ENCODE measurements at places on chromosomes 2 and 18.

GRCh38 chr2:128260239-128261138, 58.2 kb downstream of the HS6ST1 start:
- no peak for DNase-seq

DNA sequence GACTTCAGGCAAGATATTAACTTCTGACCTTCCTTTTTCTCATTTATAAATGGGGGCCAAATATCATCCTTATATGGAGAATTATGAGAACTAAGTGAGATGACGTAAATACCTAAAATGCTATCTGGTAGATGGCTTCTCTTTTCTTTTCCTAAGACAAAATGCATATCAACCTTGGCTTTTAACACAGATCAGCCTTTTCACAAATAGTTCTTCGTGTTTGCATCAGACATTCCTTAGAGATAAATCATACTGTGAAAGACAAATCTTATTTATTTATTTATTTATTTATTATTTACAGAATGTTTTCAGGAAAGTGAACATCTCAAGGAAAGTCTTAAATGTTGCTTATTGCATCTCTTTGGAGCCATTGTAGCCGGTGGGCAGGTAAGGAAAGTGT, 62.8 kb downstream of the NBEAL1 start:
- DNase-seq = no peak

- DNase-seq = no peak
Measured at GRCh38 chr2:157061799-157062198, 195.7 kb upstream of the GALNT5 start.

DNA sequence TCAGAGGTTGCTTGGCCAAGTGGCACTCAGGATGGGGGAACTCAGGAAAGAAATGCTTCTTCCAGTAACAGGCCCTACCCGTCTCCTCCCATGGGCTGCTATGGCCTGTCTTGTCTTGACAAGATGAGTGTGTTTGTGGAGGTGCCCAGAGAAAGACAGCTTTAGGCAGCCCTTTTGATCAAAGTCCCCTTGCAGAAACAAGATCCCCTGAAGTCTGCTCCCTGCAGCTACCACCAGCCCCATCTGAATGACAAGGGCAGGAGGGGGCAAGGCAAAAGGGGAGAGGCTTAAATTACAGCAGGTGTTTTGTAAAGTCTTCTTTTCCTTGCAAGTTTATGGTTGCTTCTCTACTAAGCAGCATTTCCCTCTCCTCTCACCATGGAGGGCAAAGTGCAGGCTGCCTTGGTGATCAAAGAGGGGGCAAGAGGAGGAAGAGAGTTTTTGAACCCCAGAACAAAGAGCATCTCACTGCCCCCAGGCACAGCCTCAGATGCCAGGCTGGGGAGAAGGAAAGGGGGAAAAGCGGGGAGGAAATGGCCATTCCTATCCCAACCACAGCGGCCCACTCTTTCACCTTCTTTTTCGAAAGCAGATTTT, 6.7 kb downstream of the EVA1A start:
- DNase-seq = no peak

DNA sequence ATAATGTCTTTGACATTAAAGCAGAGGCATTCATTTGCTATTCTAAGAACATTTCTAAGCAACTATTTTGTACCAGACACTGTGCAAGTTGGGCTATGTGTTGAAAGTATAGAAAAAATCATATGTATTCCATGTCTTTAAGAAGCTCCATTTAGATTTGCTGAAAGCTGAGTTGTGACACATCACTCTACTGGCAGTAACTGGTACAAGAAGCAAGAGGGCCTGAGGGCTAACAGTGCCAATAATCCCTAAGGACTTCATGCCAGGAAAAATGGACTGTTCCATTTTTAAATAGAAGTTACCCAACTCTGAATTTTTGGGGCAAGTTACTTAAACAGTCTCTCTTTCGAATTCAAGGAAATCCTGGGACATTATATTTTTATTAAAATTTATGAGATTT, 178.7 kb downstream of the SRBD1 start:
- DNase-seq = no peak

- no peak for DNase-seq
Measured at GRCh38 chr18:74425876-74426275, 31.2 kb downstream of the DIPK1C start.

DNA sequence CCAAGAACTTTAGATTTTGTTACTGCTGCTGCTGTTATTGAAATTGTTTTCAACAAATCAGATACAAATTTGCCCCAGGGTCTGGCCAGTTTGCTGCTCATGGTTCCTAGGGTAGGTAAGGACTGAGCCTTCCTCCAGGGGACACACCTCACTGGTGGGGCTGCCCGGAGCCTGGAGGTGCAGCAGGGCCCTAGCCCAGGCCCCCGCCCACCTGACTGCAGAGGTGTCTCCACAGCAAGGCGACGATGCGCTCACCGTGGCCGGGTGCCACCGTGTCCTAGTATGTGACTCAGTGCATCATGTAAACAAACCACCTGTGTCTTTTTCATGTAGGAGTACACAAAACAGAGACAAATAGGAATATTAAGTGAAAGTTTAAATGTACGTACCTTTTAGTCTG, 153.5 kb upstream of the TPO start:
- no peak for DNase-seq

DNA sequence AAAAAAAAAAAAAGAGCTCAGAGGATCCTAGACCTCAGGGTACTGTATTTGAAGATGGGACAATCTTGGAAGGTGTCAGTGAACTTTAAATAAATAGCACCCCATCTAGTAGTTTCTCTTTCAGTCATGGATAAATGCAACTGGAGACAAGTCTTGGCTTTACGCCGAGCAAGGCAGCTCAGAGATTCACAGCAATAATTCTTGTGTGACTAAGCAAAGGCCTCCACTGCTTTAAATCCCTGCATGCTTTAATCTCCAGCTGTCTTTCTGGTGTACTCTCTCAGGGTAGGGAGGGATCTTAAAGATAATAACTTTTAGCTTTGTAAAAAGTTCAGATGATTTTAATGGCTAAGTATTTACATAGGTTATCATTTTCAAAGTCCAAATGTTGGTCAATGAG, 36.3 kb downstream of the NRXN1 start:
- no peak for DNase-seq

DNA sequence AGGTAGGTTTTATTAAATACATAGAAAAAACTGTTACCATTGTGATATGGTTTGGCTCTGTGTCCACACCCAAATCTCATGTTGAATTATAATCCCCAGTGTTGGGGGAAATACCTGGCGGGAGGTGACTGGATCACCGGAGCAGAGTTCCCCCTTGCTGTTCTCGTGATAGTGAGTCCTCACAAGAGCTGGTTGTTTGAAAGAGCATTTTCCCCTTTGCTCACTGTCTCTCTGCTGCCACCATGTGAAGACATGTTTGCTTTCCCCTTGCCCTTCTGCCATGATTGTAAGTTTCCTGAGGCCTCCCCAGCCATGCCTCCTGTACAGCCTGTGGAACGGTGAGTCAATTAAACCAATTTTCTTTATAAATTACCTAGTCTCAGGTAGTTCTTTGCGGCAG, 352.7 kb upstream of the SLC39A10 start:
- DNase-seq = no peak
